ENCODE measurements at places on chromosomes 11 and 22. TPM values are rescaled to one million over a fixed set of nuclear protein-coding genes. Genes with fewer than 3 reads are reported as not detected.

DNA sequence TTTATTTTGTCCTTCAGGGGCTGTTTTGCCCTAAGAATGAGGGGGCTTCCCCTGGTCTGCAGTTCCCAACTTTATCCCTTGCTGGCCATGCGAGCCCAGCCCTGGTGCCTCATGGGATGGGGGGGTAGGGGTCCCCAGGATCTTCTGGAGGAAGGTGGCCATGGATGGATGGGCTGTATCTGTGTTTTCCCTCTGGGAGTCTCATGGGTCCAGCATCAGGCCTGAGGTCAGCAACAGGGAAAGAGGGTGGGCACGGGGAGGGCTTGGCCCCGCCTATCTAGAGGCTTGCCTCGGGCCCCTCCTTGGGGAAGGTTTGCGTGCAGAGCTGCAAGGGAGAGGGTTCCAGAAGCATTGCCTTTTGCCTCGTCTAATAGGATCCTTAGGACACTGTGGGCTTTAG lies 10.8 kb upstream of the ADORA2A start:
- no peak for DNase-seq

- no peak for DNase-seq
Measured at GRCh38 chr22:31091106-31091975, 10.2 kb downstream of the SMTN start.

DNA sequence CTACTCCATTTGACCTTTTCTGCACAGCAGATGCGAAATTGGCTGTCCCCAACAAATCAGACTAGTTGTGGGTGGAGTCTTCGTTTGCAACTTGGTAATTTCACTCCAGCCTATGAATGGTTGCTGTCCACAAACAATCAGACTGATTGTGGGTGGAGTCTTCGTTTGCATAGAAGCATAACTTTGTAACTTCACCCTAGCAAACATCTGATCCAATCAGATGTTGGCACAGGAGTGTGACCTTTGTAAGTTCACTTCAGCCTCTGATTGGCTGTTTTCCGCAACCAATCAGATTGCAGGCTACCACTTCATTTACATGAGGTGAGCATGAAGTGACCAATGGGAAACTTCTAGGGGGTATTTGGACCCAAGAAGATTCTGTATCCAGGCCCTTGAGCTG lies 16.3 kb upstream of the CABP2 start:
- no peak for DNase-seq

- DNase-seq = peak; percentile 67
Measured at GRCh38 chr11:9264316-9265210, 587 bp downstream of the DENND5A start.

DNA sequence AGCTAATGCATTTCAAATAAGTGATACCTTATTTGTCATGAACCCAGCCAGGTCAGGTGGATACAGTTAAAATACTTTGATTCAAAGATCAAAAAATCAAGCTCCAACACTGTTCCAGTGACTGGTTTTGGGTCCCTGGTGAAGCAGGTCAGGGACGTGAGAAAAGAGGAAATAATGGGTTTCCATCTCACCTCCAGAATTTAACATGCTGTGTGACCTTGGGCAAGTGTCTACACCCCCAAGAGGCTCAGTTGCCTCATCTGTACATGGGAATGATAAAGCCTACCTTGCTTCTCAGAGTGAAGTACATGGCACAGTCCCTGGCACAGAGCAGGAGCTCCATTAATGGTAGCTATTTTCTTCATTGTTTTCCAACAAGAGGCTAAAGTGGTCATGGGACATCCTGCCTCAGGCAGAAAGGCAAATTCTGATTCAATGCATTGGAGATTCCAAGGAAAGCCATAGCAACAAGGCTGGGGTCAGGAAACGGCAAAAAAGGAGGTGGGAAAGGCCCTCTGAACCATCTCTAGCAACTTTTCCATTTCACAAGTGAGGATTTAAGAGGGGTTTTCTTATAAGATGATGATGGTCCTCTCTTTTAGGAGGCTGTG lies 108.5 kb downstream of the CSNK2A3 start:
- no peak for DNase-seq

The HEPACAM gene
- not detected for total RNA-seq

Measured in HFFc6 (cell line).